NCI-H2029 treated with DMSO at 0.1 percent for 48 hours (cell line): ENCODE measurements at places on chromosomes 7 and 10.

- DNase-seq: no peak
These were observed 299.4 kb downstream of the SNX13 start for GRCh38 chr7:17640730-17641377.

GRCh38 chr10:63886281-63887022 lies 365.3 kb downstream of the REEP3 start:
- no peak for DNase-seq

DNA sequence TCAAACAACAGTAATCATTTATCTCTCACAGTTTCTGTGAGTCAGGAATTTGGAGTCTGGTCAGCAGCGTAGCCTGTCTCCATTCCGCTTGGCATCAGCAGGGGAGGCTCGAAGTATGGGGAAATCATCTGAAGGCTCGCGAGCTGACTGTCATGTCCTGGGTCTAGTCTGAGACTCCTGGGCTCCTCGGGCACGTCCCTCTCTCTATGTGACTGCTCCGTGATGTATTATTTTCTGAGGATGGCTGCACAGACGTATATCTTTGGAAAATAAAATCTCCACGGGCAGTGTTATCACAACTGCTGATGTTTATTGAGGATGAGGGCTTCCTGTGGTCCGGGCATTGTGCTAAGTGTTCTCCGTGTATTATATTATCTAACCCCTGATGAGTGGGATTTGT lies 23.3 kb upstream of the PCGF5 start:
- DNase-seq: no peak

DNA sequence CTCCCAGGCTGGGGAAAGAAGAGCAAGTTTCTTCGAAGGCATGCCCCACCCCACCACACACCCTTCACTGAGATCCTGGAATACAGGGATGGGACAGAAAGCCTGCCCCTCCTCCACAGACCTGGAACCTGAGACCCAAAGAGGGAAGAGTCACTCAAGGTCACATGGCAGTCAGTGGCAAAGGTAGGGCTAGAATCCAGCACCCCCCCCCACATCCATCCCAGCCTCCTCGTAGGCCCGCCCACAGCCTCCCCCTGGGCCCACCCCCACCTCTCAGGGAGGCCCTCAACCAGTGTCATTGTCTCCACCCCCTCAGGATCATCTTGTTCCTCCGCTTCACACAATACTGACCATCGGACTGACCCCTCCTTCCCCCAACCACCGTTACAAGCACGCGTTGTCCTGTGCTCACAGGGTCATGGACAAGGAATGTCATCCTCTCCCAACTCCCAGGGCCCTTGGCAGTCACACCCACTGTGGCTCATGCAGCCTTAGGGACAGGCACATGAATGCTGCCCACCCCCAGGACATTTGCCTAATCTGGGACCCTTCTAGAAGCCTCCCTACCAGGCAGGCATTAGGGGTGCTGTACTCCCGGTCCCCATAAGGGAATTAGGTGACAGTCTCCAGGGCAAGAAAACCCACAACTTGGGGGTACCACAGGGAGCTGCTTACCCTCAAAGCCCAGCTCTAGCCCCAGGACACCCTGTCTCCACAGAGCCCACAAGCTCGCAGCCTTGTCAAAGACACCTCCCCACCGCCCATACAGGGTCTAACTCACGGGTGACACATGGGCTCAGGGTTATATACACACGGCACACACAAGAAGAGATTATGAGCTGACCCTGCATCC lies 1.4 kb downstream of the KCNH2 start:
- peak; percentile 70 for DNase-seq

GRCh38 chr10:75000748-75001321 lies 110.6 kb upstream of the SAMD8 start:
- no peak for DNase-seq

- no peak for DNase-seq
These were observed 123.3 kb downstream of the CELF2 start for GRCh38 chr10:11140963-11141362.

DNA sequence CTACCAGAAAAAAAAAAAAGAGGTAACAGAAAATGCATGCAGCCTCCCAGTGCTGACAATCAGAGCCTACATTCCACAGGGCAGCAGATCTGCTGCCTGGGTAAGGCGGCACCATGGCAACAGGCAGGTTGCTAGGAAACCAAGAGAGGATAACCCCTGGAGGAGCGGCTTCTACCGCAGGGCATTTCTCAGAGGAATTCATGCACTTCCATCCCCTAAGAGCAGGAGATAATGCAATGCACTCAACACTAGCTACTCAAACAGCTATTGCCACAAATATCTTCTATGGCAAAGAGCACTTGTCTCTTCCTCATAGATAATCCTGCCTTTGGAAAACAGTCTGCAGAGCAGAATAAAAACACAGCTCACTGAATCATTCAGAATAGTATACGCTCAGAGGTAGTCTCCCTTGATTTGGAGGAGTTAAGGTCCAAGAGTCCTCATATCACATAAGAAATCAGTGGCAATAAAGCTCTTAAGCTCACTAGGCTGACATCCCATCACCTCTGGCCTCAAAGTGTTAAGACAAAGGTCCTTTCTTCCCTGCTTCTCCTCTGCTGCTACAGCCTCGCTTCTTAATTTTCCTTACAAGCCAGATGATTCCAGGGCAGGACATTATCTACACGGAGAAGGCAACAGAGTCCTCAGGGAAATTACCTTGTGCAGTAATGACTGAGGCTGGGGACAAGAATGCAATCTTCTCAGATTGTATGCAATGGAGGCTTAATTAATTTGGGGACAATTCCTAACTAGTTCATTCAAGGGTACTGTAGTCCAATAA lies 10.7 kb downstream of the PSAP start:
- no peak for DNase-seq

DNA sequence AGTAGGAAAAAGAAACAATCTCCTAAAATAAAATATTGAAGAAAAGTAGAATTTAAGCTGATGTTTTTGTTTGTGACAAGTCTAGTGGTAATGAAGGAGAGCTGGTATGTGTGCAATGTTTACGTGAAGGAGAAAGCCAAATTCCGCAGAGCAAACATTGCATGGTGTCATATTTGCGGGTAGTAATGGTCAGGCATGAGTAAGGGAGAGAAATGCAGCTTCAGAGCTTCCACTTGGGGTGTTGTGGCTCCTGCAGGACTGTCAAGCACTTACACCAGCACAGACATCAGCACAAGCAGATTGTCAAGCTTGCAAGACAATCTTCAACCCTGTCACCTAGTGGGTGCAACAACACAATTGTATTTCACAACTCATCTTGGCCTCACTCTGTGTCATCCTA lies 136.5 kb upstream of the ETV1 start:
- no peak for DNase-seq

- DNase-seq: no peak
These were observed 754.7 kb downstream of the GRID1 start for GRCh38 chr10:85611746-85612377.

DNA sequence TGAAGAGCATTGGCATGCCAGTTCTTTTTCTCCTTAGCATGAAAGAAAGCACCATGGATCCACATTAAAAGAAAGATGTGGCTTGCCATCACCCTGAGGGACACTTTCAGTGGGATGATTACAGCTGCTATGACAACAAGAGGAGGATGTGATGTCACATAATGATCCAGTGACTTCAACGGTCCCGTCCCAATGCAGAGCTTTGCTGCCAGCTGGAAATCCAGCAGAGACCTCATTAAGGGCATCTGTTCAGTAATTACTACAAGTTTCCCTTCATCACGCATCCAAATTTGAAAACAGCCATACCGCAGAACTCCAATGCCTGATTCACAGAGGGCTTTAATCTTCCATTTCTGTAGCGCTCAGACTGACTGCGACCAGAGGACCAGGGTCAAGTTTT lies 206.6 kb downstream of the LSM5 start:
- no peak for DNase-seq

GRCh38 chr7:51134013-51134441 lies 182.6 kb downstream of the COBL start:
- DNase-seq: no peak

GRCh38 chr7:67311901-67312300 lies 315.3 kb downstream of the TYW1 start:
- no peak for DNase-seq

DNA sequence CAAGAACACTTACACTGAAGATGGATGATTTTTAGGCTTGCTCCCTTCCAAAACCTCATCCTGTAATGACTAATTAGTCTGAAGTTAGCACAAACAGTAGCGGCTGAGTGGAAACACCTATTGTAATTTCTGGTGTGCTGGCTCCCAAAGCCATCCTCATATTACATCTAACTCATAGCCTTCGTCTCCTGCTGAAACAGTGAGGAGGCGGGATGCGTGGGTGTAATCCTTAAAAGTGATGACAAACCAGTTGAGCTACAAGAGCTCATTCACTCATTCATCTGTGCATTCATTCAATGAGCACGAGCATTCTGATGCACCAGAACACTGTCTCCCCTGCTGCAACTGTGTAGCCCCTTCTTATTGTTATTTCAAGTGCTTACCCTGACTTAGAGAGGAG lies 235.3 kb downstream of the CALN1 start:
- no peak for DNase-seq

- no peak for DNase-seq
These were observed 223.2 kb downstream of the SH2D4B start for GRCh38 chr10:80760914-80761371.

- DNase-seq: no peak
These were observed 3.2 kb downstream of the TRPV6 start for GRCh38 chr7:142882338-142882678.

- no peak for DNase-seq
These were observed 91.2 kb downstream of the LSMEM1 start for GRCh38 chr7:112571852-112572607.

DNA sequence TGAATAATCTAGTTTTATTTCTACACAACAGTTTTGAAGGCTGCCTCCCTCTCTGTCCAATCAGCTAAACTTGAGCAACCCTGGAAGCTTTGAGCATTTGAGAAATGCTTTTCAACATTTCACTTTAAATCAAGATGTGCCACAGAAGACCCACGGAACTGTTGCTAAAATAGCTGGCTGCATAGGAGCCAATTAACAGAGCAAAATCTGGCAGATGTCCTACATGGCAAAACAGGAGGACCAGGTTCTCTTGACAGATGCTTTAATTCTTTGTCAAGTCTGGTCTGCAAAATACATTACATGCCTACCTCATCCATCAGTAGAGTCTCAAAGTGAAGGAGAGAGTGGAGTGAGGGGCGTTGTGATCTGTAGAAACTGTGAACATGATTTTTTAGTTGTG lies 185.9 kb downstream of the DPY19L1 start:
- DNase-seq: no peak

GRCh38 chr7:97187067-97187466 lies 69.6 kb downstream of the SDHAF3 start:
- no peak for DNase-seq

DNA sequence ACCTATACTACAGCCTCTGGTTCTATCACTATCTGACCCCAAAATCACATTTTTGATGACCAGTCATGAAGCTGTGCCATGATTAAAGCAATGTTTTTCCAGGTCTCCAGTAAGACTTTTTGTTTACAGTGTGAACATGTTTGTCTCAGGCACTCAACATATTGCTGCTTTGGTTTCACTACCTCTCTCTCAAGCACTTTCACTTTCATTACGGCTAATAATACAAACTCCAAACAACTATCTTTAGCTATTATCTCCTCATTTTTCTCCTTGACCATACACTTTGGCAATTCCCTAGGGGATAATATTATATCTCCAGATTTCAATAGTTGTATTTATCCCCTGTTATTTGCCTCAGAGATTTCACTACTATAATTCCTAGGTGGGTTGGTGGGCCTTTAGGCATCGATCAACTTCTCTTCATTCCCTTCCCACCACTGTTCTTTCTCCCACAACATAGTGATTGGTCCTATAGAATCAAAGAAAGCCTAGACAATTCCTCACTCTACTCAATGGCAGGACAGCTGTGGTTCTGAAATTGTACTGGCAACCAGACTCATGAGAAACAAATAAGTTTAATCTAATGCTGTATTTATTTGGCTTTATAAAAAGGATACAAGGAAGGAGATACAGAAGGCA lies 261.4 kb upstream of the ZWINT start:
- peak; percentile 32 for DNase-seq

- DNase-seq: peak; percentile 10
These were observed 46.3 kb downstream of the PLEKHA8 start for GRCh38 chr7:30074422-30075030.

DNA sequence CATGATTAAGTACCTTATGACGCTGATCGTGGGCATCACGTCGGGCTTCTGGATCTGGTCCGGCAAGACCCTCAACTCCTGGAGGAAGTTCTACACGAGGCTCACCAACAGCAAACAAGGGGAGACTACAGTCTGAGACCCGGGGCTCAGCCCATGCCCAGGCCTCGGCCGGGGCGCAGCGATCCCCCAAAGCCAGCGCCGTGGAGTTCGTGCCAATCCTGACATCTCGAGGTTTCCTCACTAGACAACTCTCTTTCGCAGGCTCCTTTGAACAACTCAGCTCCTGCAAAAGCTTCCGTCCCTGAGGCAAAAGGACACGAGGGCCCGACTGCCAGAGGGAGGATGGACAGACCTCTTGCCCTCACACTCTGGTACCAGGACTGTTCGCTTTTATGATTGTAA lies 2.5 kb downstream of the FZD1 start:
- no peak for DNase-seq

GRCh38 chr7:15889507-15889906 lies 203.0 kb upstream of the MEOX2 start:
- no peak for DNase-seq

- DNase-seq: no peak
These were observed 50.3 kb upstream of the ANTXRL start for GRCh38 chr10:46236546-46236887.

DNA sequence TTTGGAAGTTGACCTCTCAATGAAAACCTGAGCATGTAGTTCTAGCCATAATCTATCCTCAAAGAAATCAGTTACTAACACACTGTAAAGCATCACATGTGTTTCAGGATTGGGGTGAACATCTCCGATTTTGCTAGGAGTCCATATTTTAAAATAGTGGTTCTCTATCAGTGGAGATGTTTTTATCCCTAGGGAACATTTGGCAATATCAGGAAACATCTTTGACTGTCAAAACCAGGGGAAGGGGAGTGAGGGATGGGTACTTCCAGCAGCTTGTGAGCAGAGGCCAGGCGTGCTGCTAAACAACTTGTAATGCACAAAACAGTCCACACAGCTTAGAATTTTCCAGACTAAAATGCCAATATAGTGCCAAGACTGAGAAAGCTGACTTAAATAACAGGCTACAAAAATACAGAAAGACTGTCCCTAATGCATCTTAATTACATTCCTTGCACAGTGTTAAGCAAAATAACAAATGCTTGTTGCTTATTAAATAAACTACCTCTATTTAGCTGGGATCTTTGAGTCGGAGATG lies 120.9 kb downstream of the CRPPA start:
- DNase-seq: no peak

DNA sequence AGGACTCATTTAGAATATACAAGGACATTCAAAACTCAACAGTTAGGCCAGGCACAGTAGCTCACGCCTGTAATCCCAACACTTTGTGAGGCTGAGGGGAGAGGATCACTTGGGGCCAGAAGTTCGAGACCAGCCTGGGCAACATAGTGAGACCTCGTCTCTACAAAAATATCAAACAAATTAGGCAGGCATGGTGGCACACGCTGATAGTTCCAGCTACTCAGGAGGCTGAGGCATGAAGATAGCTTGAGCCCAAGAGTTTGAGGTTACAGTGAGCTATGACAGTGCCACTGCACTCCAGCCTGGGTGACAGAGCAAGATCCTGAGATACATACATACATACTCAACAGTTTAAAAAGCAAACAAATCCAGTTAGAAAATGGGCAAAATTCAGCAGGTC lies 44.9 kb downstream of the GNA12 start:
- no peak for DNase-seq
